ENCODE measurements at places on chromosomes 16 and 17.
A peak's percentile ranks its signal among the peaks of the same experiment; 100 is the strongest.

DNA sequence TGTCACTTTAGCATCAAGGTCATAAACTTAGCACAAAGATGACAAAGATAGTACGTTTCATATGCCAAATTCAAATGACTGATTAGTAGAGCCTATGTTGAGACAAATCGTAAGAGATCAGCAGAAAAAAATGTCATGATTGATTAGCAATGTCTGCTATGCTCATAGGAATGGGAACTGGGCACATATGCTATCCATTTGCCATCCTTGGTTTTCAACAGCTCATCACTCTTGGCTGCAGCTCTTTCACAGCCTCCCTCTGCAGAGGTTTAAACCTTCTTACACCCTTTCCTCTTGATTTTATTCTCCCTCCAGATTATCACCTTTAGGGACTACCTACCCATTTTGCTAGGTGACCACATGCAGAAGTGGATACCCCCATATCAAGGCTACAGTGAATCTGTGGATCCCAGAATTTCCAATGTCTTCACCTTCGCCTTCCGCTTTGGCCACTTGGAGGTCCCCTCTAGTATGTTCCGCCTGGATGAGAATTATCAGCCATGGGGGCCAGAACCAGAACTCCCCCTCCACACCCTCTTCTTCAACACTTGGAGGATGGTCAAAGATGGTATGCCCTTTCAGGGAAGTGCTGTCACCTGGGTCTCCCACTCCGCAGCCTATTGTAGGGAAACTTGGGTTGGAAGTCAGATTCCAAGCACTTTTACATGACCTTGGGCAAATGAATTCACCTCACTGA, 16.2 kb downstream of the MPO start:
- DNase-seq, result no peak

DNA sequence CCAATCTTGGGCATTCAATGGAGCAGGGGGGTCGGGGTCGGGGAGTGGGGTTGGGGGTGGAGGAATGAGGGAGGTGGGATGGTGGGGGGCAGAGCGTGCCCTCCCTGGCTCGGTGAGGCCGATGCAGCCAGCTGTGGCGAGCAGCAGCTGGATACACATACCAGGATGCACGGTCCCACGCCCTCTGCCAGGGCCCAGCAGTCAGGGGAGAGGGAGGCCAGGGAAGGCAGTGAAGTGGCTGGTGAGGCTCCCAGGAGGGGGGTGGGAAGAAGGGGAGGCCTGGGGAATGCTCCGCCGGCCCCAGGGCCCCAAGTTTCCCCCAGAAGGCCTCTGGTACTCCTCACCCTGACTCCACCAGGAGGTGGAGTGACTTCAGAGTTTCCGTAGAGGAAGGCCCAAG, 77.6 kb upstream of the LHX1 start:
- no peak for DNase-seq

- peak; percentile 71 for DNase-seq
Measured at GRCh38 chr17:14793237-14793636, 471.9 kb downstream of the PMP22 start.

- no peak for DNase-seq
Measured at GRCh38 chr16:867421-868385, 67.2 kb upstream of the GNG13 start.

GRCh38 chr17:52451294-52451861, 292.9 kb upstream of the CA10 start:
- DNase-seq, result no peak

DNA sequence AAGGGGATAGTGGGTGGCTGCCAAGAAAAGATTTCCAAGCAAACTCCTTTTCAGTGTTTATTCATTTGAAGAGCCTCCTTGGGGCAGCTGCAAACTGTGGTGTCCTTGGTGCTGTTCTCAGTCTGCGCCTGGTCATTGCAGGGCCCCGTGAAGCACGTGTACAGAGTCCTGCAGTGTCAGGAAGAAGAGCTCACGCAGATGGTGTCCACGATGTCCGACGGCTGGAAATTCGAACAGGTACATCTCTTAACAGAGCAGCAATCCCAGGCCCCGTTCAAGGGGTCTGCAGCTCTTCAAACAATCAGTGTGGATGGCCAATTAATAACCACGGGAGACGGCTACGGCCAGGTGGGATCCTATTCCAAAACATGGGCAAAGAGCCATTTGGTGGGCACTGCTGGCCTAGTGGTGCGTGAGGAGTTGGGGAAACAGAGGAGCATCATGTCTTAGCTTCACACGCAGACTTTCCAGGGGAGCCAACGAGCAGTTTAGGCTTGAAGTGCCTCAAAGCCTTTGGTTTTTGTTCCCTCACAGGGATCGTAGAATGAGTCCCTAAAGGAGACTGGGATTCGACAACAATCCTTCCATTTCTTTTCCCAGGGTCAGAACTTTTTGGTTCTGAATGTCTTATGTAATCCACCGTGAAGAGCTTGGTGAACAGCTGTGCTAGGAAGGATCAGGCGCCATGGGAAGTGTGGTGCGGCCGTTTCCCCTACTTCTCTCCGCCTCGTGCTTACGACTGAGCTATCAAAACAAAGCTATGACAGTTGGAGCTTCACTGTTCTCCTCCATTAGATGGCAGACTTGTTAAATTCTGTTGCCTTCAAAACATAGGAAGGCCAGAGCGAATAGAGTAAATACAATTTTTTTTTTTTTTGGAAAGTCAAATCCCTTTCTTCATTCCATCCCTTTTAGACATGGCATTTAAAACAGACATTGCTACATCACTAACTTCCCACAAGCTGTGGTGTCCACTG, 12.6 kb downstream of the KCTD2 start:
- no peak for DNase-seq

DNA sequence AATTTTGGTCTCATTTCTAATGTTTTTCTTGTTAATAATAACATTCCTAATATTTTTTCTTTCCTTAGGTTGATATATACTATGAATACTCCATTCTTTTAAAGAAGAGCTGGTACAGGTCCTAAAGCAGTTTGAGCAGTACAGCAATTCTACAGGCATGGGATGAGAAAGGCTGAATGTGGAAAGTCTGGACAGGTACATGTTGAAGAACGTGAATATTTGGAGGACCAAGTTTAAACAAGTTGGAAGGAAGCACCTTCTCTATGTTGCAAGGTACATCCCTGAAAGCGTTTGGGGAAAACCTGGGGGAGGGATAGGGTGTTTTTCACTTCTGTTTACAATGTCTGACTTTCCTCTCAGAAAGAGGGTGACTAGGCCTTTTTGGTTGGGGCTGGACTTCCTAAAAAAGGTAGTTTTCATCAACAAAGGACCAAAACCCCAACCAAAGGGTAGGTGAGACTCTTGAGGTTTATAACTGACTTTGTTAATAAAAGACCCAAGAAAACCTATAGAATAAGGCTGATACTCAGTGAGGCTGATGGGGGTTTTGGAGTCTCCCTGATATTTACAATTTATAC, 95.9 kb upstream of the AXIN2 start:
- DNase-seq, result no peak

DNA sequence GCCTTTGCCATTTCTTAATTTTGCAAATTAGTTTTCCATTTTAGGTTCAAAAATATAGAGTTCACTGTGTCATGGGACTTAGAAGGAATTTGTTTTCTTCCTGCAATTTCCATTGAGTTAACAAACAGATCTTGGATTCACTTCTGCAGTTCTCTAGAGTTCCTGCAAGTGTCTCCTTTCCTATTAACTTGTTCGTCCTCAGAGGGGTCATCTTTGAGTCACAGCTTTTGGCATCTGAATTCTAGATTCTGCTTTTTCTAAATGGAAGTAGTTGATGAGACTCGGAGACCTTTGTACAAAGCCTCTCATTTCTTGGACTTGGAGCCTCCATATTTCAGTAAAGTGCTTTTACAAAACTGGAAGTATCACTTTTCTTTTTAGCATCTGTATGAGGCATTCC, 323.3 kb downstream of the BCAS3 start:
- DNase-seq, result no peak

DNA sequence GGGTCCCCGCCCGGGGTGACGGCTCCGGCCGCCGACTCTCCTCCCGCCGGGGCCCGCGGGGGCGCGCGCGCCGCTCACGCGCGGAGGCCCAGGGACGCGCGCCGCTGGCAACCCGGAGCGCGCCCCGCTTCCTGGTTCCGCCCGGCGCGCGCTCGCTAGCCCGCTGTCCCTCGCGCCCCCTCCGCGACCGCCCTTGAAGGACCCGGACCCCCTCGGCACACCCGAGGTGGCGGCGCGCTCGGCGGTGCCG, at the start of gene STAT5B:
Gene STAT5B (minus strand): TSS at position 33 of the 250 bp plus-strand sequence. CDS start 44,264 bp downstream, outside the sequence.
- no peak for DNase-seq

DNA sequence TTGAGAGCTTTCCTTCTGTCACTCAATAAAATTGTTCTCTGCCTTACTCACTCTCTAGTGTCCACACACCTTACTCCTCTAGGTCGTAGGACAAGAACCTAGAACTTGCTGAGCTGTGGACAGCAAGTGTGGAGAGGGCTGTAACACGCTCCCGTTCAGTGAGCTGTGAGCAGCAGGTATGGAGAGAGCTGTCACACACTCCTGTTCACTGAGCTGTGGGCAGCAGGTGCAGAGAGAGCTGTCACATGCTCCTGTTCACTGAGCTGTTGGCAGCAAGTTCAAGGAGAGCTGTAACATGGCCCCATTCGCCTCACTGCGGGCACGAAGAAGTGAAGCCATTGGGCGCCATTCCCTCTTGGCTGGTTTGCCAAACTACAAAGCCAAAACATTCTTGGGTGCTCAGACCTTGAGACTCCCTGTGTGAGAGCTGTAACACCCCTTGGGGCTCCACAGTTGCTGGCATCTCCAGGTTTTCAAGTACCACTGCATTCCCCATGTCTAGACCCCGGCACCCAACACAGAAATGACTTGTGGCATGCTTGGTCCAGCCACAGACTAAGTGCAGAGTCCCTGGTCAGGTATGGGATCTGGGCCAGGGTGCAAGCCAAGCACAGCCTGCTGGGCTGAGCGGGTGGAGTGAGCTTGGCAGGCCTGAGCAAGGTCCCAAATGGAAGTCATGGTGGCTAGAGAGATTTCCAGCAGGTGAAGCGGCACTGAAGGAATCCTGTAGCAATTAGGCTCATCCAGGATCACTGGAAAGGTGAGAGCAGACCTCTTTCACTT, 608.0 kb upstream of the CDH8 start:
- DNase-seq, result no peak

GRCh38 chr17:15048381-15048780, 216.7 kb downstream of the PMP22 start:
- DNase-seq, result no peak

GRCh38 chr17:8068736-8069586, 18.6 kb downstream of the ALOX12B start:
- DNase-seq, result no peak

GRCh38 chr16:85796152-85796551, 3.2 kb downstream of the EMC8 start:
- no peak for DNase-seq

- DNase-seq, result no peak
Measured at GRCh38 chr17:28018439-28019070, 23.9 kb upstream of the NLK start.

DNA sequence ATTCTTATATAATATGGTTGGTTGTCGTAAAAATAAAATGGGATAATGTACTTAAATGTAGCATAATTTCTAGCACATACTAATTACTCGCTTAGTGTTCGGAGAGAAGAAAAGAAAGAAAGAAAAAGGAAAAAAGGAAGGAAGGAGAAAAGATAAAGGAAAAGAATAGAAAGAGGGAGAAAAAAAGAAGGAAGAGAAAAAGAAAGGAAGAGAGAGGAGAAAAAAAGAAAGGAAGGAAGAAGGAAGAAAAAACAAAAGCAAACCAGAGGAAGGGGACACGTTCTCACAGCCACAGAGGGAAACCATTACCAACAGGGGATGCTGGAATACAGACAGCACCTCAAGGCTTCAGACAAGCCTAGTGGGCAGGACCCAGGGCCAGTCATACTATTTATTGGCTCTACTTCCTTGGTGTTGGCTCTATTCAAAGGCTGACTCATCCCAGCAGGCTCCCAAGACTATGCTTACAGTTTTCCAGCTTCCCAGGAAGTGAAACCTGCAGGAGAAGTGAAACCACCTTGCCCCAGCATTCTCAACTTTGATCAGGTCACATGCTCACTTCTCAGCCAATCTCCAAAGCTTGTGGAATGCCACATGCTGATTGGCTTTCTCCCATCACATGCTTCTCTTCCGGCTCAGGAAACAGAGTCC, 273.5 kb upstream of the IRX5 start:
- no peak for DNase-seq

GRCh38 chr16:17519101-17519955, 48.6 kb upstream of the XYLT1 start:
- DNase-seq, result no peak

- no peak for DNase-seq
Measured at GRCh38 chr16:81818568-81818896, 39.4 kb downstream of the PLCG2 start.

- DNase-seq, result no peak
Measured at GRCh38 chr17:34596920-34597319, 17.5 kb downstream of the TMEM132E start.

DNA sequence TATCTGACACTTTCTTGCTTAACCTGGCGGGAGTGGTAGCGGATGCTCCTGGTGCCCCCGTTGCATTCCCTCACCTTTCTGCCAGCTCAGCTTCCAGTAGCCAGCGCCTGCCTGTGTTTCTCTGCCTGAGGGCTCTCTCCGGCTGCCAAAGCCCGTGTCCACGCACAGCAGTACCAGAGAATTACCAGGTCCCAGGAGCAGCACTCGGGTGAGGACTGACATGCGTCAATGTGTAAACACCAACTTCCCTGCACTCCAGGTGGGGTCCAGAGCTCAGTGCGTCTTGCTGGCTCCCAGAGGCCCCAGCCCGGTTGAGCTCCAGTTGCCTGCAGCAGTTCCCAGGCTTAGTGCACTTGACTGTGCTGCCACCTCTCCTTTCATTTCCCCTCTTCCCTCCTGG, 54.8 kb downstream of the CDH13 start:
- no peak for DNase-seq

GRCh38 chr16:81938326-81939163, 72.7 kb downstream of the SDR42E1 start:
- DNase-seq, result no peak

DNA sequence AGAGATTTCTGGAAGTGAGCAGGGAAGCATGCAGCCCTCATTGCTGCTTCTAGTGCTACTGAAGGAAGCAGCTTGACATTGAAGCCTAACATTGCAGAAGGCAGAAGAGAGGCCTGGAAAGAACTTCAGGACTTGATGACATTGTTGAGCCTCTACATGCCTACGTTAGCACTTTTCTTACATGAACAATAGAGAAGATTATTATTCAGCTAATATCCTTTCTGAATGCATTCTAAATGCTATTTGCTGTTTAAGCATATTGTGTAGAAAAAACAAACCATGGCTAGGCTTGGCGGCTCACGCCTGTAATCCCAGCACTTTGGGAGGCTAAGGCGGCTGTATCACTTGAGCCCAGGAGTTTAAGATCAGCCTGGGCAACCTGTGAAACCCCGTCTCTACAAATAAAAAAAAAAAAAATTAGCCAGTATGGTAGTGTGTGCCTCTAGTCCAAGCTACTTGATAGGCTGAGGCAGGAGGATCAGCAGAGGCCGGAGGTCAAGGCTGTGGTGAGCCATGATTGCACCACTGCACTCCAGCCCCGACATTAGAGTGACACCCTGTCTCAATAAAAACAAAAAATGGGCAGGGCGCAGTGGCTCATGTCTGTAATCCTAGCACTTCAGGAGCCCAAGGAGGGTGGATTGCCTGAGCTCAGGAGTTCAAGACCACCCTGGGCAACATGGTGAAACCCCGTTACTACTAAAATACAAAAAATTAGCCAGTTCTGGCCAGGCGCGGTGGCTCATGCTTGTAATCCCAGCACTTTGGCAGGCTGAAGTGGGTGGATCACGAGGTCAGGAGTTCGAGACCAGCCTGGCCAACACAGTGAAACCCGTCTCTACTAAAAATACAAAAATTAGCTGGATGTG, 2.2 kb upstream of the AURKB start:
- DNase-seq, result no peak

All from fibroblast of skin of left biceps (primary cell).